ENCODE measurements at places on chromosomes 5 and 9.

DNA sequence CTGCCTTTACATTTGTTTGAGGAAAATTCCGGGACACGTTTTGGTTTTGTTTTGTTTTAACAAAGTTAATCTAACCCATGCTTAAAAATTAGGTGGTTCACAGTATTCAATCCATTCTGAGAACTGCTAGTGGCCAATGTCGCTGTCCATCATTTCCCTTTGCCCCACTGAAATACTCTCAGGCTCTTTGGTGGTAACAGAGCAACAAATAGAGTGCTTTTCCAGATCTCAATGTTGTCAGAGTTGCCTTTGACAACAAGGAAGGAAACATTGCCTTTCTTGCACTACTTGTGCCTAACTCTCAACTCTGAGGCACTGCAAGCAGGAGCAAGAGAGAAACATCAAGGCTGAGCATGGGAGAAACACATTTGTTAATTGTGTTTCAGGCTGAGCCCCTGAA is 154.0 kb downstream of the MCTP1 start:
- no peak for DNase-seq

GRCh38 chr5:159682623-159683022 is 233.7 kb upstream of the ADRA1B start:
- no peak for DNase-seq

DNA sequence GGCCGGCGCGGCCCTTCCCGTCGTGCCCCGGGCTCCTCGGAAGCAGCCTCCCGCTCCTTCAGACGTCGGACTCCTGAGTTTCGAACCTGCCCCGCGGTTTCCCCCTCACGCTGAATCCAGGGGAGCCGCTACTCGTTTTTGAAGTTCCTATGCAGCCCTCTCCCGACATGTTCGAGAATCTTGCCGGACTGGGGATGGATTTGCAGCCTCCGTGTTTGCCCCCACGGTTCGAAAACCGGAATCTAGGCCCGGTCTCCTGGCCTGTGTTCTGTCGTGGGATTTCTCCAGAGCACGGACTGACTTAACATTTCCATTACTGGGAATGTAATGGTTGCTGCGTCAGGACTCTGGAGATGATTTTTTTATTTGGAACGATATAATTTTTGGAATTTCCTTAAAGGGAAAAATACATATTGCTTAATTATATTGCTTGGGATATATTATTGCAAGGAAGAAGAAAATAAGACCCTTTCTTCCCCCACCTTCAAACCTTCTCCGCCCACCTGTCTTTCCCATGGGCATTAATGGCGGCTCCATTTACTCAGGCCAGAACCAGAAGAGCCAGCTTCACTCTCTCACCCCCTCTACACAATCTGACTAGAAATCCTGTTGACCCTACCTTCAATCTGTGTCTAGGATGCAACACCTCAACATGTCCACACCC is 8.5 kb upstream of the MGAT1 start:
- DNase-seq = peak; percentile 29

- no peak for DNase-seq
Observed at GRCh38 chr9:105376893-105377292, 70.9 kb upstream of the FSD1L start.

All from Jurkat, Clone E6-1 (cell line).